Mucosa of descending colon (tissue), 3 donors: ENCODE measurements at places on chromosomes 7 and 10.

GRCh38 chr7:31310321-31310935 lies 30.1 kb downstream of the NEUROD6 start:
- DNase-seq, result no peak

- no peak for DNase-seq
Observed at GRCh38 chr7:45918556-45918955, 2.5 kb downstream of the IGFBP3 start.

DNA sequence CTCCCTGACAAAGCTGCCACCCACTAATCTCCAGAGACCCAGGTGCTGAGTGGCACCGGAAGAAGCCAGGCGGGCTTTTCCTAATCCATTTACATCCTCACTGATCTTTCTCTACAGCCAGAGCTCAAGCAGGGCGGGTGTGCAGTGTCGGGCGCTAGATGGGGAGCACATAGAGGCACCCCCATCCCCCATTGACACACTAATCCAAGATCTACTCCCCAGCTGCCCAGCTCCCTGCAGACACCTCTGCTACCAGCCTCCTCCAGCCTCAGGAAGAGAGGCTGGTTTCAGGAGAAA lies 22.2 kb downstream of the FRMPD2 start:
- DNase-seq, result no peak

- peak; percentile 40 for DNase-seq
Observed at GRCh38 chr7:105759670-105760550, 116.5 kb downstream of the ATXN7L1 start.

GRCh38 chr7:27197137-27198042 lies 2.5 kb downstream of the HOXA13 start:
- DNase-seq, result no peak

DNA sequence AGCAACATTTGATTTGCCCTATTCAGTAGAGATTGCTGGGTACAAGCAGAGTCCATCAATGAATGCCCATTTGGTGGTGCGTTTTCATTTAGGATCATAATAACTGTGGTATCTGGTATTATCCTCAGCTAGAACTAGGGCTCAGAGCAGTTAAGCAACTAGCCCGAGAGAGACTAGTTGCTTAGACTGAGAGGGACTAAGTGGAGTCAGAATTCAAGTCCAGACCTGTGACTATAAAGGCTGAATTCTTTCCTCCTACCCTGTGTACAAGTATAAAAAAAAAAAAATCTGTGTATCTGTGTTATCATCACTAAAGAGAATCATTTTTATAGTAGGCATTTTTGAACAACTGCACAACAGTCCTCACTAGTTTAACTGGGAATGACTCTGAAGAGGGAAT lies 45.3 kb upstream of the DKK1 start:
- no peak for DNase-seq

GRCh38 chr7:92994901-92995300 lies 122.9 kb downstream of the SAMD9 start:
- no peak for DNase-seq

DNA sequence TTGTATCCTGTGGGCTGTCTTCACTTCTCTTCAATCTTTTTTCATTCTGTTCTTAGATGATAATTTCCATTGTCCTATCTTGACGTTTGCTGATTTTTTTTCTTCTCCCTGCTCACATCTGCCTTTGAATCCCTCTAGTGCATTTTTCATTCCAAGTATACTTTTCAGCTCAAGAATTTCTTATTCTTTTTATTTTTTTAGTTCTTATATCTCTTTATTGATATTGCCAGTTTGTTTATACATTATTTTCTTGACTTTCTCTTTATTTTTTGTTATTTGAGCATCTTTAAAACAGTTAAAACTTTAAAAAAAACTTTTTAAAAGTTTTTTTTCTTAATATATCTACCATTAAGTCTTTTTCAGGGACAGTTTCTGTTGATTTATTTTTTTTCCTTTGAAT lies 100.9 kb downstream of the EXOC4 start:
- DNase-seq, result no peak

- DNase-seq, result no peak
Observed at GRCh38 chr10:103244666-103245271, 918 bp upstream of the RPEL1 start.

GRCh38 chr7:129252128-129252527 lies 27.3 kb downstream of the AHCYL2 start:
- DNase-seq, result no peak

GRCh38 chr7:75843613-75844116 lies 30.1 kb upstream of the CCL24 start:
- no peak for DNase-seq

- no peak for DNase-seq
Observed at GRCh38 chr7:146902728-146903127, 786.1 kb downstream of the CNTNAP2 start.

- DNase-seq, result no peak
Observed at GRCh38 chr7:54711900-54712595, 47.0 kb downstream of the SEC61G start.

DNA sequence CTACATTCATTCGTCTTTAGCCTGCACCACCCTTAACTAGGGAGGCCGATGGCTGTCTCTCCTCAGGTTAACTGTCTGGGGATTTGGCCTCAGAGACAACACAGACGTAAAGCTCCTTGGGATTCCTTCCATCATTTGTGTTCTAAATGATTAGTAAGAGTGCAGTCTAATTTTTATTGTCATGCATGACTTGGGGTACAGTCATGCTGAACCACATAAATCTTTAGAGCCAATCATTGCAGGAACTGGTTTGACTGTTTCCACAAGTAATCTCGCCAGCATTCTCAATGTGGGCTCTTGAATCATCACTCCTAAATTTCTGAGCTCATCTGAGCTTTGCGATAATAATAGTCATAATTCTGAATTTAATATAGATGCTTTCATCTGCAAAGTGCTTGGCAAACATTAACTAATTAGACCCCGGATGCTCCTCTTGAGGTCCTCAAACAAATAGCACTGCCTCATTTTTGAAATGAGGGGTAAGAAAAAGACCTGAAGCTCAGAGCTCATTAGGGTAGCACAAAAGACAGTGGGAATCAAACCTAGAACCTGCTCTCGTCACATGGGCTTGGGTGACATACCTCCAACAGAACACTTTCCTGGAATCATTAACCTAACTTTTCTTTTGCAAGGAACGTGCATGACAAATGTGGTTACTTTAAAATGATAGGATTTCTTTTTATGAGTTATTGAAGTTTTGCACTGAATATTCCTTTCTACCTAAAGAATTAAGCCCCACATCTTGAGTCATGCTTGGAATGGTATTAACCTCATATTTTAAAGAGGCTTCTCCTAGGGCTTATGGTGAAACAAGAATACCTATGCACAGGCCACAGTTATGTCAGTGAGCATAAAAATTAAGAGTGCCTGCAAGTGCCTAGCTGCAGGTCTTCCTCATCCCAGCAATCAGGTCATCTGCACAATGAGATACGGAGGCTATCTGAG lies 118.9 kb upstream of the NRP1 start:
- no peak for DNase-seq
